ENCODE measurements at places on chromosomes 4 and X.

GRCh38 chr4:6257247-6258025, 12.2 kb upstream of the WFS1 start:
- DNase-seq: no peak

DNA sequence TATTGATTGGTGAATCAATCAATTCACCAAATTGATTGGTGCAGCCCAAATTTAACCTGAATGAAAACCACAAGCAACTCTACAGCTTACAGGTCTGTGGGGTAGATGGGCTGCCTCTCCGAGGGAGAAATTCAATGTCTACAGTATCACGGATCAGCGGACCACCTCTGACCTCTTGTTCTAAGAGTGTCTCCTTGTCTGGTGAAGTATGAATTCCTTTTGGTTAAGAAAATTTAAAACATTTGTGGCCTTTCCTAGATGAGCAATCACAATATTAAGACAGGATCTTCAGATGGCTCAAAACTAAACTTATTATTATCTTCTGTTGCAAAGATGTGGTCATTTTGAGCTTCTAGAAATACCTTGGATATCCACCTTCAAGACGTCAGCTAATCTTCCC, 153.3 kb downstream of the IL15 start:
- no peak for DNase-seq

- no peak for DNase-seq
These were observed 62.1 kb downstream of the EDNRA start for GRCh38 chr4:147543034-147543433.

GRCh38 chr4:25320773-25321172, 8.2 kb downstream of the ZCCHC4 start:
- DNase-seq: no peak

GRCh38 chr4:40702800-40703151, 47.0 kb upstream of the NSUN7 start:
- DNase-seq: no peak

DNA sequence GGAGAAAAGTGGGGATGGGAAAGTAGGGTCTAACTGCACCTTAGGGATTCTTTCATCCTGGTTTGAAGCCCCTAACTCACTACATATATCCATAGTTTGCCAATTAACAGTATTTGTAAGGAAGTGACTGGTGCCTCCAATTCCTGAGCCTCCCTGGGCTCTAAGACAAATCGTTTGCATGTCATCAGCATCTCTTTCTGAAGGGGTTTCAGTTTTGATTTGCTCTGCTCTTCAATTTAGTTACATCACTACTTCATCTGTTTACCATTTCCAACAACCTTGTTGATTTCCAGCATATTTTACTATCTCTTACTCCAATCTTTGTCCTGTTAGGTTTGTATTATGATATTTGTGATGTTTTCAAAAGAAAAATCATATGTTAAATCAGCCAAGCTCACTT, 15.5 kb upstream of the DDX60 start:
- DNase-seq: no peak

DNA sequence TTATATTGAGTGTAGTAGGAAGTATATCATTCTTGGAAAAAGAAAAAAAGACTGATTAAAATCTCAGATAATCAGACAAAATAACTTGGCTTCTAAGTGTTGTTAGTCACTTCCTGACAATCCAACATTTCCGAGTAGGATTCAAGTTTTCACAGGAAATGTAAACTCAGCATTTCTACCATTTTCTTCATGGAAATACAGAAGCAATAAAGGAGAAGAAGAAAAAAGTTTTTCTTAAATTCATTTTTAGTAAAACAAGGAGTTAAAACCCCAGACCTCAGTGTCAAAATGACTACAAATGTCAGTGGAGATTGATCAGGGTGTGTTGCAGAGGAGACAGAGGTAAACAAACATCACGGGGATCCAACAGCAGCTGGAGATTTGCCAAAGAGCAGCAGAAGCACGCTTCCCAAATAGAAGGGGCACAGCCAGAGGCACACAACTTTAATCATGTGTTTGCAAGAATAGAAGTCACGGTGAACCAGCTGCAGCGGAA, 129.3 kb upstream of the FAM9B start:
- no peak for DNase-seq

DNA sequence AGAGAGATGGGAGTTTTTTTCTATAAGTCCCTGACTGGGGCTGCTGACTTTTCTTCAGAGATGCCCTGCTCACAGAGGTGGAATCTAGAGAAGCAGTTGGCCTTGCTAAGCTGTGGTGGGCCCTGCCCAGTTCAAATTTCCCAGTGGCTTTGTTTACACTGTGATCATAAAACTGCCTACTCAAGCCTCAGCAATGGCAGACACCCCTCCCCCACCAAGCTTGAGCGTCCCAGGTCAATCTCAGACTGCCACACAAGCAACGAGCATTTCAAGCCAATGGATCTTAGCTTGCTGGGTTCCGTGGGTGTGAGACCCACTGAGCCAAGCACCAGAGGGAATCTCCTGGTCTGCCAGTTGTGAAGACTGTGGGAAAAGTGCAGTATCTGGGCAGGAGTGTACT, 199.8 kb upstream of the WDFY3 start:
- no peak for DNase-seq

- no peak for DNase-seq
These were observed 126.0 kb upstream of the CXorf66 start for GRCh38 chrX:140091125-140091886.

GRCh38 chrX:118049713-118050112, 66.9 kb downstream of the KLHL13 start:
- DNase-seq: no peak

DNA sequence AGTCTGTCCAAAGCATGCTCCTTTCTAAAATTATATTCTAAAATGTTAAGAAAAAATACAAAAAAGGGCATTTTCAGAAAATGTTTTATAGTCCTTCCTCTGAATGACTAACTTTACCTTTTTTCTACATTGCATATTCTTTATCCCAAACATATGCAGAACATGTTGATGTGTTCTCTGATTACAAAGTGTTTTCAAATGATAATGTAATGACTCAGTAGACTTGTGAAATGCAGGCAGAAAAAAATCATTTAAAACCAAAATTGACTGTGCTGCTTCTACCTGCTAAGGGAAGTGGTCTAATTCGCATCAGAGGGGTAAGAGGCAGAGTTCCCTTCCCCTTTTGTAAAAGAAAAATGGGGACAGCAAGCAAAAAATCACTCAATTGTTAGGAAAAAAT, 22.7 kb upstream of the YTHDC1 start:
- no peak for DNase-seq

DNA sequence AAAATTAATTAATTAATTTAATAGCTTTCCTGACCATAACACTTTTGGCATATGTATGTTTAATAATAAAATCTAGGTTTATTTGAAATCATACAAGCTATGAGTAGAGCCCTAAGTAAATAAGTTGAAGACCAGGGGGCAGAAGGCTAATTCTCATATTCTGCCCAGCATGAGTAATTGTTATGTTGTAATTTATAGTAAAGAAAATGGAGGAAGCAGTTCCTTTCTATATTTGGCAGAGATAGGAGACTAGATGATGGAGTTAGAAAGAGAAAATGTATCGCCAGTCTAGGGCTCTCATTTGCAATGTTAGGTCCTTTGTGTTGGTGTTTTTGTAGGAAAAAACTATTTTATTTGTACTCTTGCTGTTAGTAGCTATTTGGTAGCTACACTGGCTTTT, 89.1 kb downstream of the FNIP2 start:
- no peak for DNase-seq

DNA sequence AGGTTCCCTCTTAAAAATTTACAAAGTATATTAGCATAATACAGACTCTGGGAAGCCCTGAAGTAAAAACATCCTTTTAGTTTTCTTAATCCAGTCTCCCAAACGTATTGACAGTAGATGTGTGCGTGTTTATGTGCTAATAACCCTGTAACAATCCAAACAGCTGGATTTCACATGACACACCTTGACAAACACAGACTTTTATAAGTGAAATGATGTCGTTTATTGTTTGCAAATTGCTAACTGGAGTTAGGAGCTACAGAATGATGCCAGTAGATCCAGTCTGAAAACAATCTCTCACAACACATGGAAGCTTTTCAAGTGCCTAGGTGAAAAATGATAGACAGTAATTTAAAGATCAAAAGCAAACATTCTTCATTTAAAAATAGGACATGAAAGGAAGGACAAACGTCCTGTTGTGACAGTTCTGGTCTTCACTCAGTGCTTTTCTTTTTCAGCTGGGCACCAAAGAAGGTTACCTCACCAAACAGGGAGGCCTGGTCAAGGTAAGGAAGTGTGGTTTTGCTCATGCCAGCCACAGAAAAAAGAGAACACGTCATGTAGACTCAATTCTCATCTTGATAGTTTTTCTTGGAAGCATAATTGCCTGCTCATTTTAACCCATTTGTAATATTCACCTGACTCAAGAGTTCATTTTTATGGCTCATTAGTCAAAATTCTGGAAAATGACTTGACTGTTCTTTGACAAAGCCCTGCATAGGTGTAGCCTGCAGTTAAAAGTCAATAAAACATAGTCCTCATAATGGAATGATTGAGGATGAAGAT, 32.9 kb downstream of the LAMTOR3 start:
- no peak for DNase-seq

DNA sequence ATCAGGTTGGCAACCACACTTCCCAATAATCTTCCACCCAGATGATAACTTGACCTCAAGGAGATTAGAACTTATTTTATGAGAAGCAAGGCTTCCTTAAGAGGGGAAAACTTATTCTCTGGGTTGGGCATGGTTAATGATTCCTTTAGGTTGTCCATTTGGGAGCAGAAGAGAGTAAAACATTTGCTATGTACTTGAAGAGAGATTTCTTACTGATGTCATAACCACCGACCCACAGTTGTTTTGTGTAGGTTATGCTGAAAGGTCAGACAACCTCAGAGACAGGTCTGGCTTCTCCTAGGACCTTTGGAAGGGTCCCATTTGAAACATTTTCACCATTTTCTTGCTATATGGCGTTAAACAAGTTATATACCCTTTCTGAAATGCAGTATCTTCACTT, 56.1 kb downstream of the FAM114A1 start:
- no peak for DNase-seq

DNA sequence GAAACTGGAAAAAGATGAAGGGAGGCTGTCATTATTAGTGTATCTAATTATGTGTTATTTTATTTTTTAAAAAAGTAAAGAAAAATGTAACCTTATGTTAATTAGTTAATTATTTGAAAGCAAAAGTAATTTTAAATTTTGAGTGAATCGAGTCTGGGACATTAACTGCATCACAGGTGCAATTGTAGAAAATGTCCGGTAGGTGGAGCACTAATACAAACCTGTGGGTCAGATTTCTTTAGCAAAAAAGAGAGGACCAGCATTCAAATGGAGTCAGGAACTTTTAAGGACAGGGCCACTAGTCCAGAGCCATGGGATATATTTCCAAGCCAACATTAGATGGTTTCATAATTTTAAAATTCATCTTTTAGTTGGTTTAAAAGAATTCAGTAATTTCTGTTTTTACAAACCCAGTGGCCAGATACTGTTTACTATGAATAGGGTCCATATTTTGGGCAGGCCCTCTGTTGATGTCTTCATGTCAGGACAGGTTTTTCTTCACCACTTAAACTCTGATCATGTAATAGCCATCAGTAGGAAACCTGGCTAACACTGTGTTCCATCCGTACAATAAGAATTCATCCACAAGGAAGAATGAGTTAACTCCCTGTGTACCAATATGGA, 27.2 kb downstream of the BST1 start:
- no peak for DNase-seq

DNA sequence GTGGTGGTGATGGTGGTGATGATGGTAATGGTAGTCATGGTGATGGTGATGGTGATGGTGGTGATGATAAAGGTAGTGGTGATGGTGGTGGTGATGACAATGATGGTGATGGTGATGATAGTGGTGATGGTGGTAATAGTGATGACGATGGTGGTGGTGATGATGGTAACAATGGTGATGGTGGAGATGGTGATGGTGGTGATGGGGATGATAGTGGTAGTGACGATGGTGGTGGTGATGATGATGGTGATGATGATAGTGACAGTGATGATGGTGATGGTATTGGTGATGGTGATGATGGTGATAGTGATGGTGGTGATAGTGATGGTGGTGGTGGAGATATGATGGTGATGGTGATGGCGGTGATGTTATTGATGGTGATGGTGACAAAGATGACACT, 108.4 kb upstream of the NKX1-1 start:
- no peak for DNase-seq

- no peak for DNase-seq
These were observed 7.2 kb downstream of the IBSP start for GRCh38 chr4:87806520-87806919.

GRCh38 chrX:3522101-3522650, 175.7 kb upstream of the MXRA5 start:
- DNase-seq: no peak

DNA sequence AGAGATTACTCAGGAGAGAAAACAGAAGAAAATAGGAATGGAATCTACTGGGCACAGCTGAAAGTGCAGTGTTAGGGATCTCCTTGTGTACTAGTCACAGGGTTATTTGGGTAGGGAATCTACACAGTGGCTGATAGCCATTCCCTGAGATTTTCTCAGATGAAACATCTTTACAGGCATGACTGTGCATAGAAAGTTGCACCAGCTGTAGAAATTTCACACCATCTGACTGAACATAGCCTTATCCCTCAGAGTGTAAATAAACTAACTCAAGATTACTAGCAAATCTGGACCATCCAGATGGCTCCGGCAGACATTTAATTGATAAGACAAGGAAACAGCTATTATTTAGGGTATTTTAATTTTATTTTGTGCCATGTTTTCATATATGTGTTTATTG, 2053.5 kb upstream of the TENM3 start:
- DNase-seq: no peak

- DNase-seq: no peak
These were observed 264.0 kb upstream of the SLIT2 start for GRCh38 chr4:19987746-19988145.

DNA sequence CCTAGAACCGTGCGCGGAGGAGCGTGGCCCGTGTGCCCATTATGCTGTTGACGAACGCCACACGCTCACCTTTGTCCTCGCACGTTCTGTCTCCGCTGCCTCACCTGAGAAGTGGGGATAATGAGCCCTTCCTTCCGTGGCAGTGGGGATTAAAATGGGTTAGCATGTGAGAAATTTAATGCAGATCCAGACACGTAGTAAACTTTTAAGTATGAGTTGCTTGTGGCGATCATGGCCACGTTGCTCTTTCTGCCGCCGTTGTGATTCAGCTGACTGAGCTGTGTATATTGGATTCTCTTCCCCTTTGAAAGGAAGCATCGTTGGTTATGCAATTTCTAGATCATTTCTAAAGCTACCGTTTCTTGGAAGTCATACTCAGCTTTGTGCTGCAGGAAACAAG, 16.5 kb downstream of the TBC1D14 start:
- no peak for DNase-seq

GRCh38 chr4:156623376-156623775, 348.2 kb downstream of the PDGFC start:
- no peak for DNase-seq

DNA sequence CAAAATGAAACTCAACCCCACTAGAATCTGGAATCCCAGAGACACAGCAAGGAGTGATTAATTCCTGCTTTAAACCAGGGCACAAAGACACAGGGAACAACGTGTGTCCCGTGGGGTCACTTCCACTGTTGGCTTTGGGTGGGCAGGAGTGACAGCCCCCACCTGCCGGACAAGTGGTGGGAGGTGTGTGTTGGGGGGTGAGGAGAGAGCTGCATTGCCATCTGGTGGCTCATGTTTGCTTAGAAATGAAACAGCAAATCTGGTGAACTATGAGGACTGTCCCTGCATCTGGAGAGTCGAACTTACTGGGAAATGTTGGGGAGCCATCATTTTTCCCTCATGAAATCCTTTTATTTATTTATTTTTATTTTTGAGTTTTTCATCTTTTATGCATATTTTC, 75.9 kb upstream of the AFAP1 start:
- DNase-seq: no peak

- no peak for DNase-seq
These were observed 28.4 kb downstream of the DDX60L start for GRCh38 chr4:168451744-168452390.

- no peak for DNase-seq
These were observed 232.4 kb upstream of the BMP3 start for GRCh38 chr4:80798082-80798481.
